GM12864 (cell line): ENCODE measurements at places on chromosomes 5 and 9.

DNA sequence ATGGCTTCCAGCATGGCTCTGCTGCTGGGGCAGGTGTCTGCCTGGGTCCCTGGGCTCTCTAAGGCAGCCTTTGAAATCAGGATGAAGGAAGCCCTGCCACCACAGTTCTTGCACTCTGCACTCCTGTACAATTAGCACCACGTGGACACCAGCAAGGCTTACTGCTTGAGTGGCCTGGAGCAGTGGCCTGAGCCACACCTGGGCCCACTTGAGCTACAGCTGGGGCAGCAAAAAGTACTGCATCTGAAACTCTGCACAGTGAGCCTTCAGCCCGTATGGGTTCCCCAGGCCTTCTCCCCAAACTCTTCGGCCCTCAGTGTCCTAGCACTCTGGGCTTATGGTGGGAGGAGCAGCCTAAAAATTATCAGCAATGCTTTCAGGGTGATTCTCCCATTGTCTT is 8.0 kb upstream of the INIP start:
- DNase-seq = no peak

DNA sequence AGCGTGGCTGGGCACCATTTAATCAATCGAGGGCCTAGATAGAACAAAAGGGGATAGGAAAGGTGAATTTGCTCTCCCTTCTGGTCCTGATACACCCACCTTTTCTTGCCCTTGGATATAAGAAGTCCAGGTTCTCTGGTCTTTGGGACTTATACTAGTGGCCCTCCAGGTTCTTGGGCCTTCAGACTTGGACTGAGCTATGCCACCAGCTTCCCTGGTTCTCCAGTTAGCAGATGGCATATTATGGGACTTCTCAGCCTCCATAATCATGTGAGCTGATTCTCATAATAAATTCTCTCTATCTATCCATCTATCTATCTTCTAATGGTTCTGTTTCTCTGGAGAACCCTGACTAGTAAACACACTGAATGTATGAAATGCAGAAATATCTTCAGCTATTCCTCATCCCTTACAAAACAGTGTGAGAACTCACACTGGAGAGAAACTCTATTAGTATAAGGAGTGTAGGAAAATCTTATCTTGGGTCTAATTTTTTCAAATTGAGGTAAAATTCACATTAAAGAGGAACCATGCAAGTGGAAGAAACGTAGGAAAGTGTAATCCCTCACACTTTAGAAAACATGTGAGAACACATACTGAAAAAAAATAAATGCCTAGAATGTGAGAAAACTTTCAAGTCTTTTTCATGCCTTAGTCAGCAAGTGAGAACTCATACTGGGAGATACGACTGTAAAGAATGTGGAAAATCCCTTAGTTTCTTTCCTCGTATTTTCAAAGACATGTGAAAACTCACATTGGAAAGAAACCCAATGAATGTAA is 15.5 kb downstream of the PCDHB15 start:
- DNase-seq = no peak

DNA sequence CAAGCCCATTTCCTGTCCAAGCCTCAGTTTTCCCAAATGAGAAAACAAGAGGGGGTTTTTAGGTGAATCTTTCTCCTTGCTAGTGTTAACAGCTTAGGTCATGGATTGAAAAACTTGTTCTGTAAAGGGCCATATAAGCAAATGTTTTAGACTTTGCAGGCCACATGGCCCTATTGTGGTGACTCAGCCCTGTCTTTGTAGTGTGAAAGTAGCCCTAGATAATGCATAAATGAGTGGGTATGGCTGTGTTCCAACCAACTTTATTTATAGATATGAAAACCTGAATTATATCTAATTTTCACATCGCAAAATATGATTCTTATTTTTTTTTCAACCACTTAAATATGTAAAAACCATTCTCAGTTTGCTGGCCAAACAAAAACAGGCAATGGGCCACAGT is 6.9 kb upstream of the BARX1 start:
- DNase-seq = no peak

GRCh38 chr9:132250324-132251262 is 88.7 kb downstream of the NTNG2 start:
- no peak for DNase-seq

- DNase-seq = no peak
Measured at GRCh38 chr5:132233811-132234683, 6.4 kb upstream of the P4HA2 start.

DNA sequence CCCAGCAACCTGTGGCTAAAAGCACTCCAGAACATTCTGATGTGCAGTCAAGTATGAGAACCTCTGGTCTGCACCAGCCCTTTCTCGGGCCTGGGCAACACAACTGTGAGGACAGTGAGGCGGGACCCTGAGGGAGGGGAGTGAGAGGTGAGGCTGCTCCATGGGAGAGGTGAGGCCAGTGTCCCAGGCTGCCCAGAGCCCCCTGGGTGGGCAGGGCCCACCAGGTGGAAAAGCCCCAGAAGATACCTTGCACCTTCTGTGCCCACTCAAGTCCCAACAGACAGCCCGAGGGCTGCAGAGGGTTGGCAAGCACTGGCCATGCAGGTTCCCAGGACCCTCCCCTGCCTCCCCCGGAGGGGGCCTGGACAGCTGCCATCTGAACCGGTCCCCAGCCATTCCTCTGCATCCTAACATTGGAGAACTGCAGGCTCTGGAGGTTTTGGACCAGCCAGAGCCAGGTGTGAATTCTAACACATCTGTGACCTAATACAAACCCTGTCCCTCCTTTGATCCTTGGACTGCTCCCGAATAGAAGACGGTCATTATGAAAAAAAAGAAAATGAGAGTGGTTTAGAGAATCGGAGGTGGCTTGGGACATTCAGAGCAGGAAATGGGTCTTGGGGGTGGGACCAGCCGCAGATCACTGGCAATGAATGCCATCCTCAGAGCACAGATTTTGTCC is 57.0 kb downstream of the DUSP1 start:
- DNase-seq = no peak

DNA sequence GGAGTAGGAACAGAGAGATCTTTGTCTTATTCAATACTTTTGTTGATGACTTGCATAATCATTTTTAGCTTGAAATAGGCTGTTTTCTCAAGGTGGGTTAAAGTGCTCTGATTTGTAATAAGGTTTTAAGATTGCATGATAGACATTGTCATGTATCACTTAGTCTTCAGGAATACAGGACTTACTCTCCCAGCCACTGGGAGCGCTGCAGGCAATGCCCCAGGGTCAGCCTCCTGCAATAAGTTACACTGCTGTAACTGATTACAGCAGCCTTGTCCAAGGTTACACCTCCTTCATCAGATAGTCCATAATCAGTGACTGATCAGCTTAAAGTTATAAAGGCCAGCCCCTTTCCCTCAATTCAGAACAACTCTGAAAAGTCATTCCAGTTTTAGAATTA is 218.6 kb downstream of the ESM1 start:
- DNase-seq = no peak

DNA sequence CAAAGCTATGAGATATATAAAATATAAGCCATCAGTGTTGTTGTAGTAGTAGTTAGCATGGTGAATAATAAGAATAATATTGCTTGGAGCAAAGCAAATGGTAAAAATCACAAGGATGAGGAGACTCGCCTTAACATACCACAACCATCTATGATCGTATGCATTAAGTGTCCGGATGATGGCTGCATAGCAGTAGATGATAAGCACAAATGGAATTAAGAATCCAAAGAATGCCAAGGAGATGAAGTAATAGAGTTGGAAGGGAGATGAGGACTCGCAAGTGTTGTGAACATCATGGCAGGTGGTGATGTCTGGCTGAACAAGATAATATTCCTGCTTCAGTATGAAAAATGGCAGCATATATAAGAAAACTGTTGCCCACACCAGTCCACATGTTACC is 5.5 kb downstream of the F2RL2 start:
- DNase-seq = no peak

- DNase-seq = no peak
Measured at GRCh38 chr5:103476811-103477210, 85.8 kb downstream of the NUDT12 start.

DNA sequence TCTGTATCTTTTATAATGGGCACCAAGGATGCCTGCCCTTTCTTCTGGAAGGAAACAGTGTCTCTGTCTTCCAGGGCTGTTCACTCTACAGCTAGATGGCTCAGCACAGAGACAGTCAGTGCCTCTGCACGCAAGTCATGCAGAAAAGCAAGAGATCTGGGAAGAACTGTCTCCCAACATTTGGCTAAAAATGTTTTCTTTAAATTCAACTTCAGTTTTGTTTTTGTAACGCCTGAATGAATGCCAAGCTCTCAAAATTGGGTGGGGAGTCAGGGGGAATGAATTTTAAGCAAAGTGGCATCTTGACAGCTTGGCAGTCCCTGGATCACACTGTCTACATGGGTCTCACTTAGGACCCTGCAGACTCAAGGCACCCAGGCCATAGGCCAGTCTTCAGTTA is 12.6 kb downstream of the OLFML2A start:
- no peak for DNase-seq

DNA sequence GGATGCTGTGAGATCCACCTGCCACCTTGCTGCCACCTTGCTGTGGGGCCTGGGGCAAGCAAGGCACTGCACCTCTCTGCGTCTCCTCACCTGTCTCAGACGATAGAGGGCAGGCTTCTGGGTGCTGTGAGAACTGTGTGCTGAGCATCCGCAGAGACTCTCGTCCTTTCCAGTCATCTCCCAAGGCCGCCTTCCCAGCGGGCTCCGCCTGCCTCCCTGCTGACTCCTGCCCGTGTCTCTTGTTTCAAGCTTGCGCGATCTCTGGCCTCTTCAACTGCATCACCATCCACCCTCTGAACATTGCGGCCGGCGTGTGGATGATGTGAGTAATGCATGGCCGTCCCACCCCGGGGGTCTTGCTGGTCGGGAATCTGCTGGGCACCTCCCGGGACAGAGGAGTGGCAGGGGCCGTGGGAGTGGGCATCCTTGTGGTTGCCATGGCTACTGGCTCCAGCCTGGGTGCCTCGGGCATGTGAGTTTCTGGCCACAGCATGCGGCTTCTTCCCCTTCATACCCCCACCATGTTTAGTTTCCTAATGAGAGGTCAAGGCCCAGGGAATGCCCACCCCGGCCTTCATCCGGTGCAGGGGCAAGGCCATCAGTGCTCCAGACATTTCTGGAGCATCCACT is 3.6 kb downstream of the CACFD1 start:
- DNase-seq = no peak

DNA sequence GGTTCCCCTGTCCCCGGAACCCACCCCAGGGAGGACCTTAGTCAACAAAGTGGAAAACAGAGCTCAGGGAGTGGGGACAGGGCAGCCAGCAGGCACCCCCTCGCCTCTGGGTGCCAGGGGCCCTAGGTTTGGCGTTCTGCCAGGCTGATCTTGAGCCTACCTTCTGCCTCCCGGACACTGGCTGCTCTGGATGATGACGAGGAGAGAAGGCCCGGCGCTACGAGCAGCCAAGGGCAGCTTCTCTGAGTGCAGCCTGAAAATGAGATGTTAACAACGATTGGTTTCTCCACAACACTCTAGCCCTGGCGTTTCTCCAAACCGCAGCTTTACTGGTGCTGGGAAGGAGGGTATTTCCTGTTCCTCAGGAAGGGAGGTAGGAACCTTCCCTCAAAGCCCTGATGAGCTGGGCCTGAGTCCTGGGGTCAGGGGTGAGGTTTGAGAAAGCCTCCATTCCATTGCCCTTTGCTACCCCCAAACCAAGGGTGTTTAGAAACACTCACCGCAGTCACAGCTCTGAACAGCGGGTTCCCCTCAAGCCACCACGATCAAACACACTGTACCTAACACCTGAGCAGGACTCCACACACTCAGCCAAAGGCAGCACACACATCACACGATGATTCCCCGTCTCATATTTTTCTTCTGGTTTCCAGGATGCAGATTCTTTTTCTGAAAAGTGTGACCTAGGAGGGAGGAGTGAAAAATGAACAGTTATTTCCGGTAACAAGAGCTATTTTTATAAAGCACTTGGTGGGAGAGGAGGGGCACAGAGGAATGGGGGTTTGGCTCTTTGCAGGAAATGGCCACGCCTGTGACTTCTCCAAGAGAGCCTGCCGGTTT is at the start of gene STING1:
Gene STING1, minus strand, starts transcription at position 709 of the 840 bp plus-strand sequence. CDS start 1,054 bp downstream, outside the sequence.
- no peak for DNase-seq

DNA sequence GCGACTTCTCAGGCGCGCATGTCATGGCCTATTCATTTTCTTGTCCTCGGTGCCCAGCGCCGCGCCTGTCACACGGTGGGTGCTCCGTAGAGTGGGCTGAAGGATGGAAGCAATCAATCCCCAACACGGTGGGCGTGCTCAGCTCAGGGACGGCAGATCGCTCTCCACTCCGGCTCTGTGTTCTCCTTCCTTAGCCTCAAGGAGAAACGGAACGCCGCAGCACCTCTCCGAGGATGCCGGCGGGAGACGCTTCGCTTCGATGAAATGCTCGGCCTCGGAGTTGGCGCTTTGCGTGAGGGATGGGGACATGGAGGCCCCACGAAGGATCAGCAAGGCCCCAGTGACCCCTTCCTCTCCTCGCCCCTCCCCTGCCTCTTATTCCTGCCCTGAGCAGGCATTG is 199.5 kb downstream of the C9orf50 start:
- DNase-seq = no peak

GRCh38 chr5:41102341-41102740 is 31.2 kb upstream of the MROH2B start:
- no peak for DNase-seq
